A549 treated with CORT108297 at 1 μM for 4 hours (cell line): ENCODE measurements at places on chromosomes 7 and 10. TPM values are rescaled to one million over a fixed set of nuclear protein-coding genes. Genes with fewer than 3 reads are reported as not detected.

The ZWINT gene
- total RNA-seq: 80.5 to 104 TPM (median 87.1 TPM) in 5 replicates

The ZNF488 gene
- total RNA-seq: 10.3 to 15.1 TPM (median 13.3 TPM) in 5 replicates

The LBX1 gene
- not detected in 5 replicates for total RNA-seq

The PDE6C gene
- total RNA-seq: not detected in 5 replicates

The RSPH10B gene
- total RNA-seq: 0.04 to 0.12 TPM (median 0.10 TPM) in 3 of 5 replicates, not detected in the others

The SEPTIN7 gene
- 183 to 275 TPM (median 209 TPM) in 5 replicates for total RNA-seq

The EBLN1 gene
- 0.07 to 0.21 TPM in 2 of 5 replicates, not detected in the others for total RNA-seq

The HOXA6 gene
- 1.5 to 2.2 TPM (median 1.8 TPM) in 5 replicates for total RNA-seq
